ENCODE measurements at places on chromosomes 4 and X.

DNA sequence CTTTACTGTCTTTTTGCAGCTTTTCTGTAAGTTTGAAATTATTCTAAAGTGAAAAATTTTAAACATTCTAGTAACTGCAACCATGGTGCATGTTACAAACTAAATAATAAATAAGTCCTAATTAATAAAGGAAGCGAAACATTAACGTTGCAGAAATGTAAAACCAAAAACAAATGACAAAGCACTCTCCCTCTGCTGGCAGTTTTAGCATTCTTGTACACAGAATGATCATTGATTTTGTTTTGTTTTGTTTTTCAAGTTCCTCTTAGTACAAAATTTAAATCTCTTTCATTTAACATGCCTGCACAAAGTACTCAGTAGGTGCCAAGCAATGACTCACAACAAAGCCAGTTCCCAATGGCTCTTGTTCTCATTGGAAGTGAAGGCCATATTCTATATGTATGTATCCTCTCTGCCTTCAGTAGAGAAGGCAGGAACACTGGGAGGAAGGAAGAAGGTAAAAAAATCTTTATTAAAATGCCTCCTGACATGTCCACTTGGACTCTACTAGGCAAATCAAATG lies 13.7 kb upstream of the TMSB4X start:
- no peak for DNase-seq

GRCh38 chrX:78687586-78687985 lies 28.5 kb upstream of the RTL3 start:
- no peak for DNase-seq

DNA sequence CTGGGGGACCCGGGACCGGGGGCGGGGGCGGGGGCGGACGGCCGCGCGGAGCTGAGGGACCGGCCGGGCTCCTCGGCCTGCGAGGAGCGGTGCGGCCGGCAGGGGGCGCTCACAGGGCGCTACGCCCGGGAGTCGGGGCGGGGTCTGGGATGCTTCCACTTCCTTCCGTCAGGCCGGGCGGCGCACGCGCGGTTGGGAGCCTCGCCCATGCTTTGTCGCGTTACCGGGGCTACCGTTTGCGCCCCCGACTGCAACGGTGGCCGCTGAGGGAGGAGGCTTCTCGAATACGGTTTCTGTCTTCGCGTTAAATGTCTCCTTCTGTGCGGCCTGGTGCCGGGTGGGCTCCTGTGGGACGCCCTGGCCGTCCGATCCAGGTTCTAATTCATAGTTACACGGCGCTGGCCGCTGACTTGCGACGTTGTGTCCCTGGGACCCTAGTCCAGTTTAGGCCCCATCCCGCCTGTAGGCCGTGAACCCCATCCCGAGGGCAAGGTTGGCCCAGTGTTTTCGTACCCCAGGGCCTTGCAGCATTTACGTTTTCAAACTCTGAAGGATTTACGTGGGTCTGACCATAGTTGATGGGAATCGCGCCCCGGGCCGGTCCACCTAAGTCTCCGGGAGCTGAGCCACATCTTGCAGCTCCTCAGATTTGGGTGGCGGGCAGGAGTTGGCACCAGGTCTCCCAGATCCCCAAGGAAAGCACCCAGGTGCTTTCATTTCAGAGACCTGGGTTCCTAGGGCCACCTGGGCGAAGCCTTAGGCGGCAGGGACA lies 549 bp downstream of the MSL3 start:
- peak; percentile 80 for DNase-seq

GRCh38 chr4:32987111-32987510 lies 2266.9 kb downstream of the PCDH7 start:
- DNase-seq = no peak

DNA sequence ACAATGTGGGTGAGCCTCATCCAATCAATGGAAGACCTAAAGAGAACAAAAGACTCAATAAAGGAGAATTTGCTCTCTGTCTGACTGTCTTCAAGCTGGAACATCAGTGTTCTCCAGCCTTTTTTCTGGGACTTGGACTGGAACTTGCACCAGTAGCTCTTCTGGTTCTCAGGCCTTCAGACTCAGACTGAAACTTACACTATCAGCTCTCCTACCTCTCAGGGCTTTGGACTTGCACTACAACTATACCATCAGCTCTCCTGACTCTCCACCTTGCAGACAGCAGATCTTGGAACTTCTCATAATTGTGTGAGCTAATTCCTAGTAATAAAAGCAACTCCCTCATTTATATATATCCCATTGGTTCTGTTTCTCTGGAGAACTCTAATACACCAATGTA lies 185.9 kb downstream of the SMIM20 start:
- no peak for DNase-seq

DNA sequence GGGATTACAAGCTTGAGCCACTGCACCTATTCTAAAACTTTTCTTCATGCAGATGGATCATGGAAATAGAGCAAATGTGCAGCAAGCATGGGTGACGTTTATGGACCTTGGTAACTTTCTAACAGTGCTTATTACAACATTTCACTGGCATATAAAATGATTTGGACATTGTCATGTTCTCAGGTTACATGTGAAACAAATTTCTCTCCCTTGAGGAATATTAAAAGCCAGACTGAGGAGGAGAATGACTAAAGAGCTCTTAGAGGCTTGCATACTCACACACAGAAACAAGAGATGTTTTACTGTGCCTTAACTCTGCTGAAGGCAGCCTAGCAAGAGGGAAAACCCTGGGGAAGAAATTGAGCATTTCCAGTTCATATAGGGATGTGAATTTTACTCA lies 38.6 kb upstream of the GPR101 start:
- no peak for DNase-seq

GRCh38 chr4:37054531-37055077 lies 189.9 kb upstream of the NWD2 start:
- DNase-seq = no peak

- no peak for DNase-seq
Observed at GRCh38 chr4:102598086-102598761, 97.1 kb downstream of the NFKB1 start.

DNA sequence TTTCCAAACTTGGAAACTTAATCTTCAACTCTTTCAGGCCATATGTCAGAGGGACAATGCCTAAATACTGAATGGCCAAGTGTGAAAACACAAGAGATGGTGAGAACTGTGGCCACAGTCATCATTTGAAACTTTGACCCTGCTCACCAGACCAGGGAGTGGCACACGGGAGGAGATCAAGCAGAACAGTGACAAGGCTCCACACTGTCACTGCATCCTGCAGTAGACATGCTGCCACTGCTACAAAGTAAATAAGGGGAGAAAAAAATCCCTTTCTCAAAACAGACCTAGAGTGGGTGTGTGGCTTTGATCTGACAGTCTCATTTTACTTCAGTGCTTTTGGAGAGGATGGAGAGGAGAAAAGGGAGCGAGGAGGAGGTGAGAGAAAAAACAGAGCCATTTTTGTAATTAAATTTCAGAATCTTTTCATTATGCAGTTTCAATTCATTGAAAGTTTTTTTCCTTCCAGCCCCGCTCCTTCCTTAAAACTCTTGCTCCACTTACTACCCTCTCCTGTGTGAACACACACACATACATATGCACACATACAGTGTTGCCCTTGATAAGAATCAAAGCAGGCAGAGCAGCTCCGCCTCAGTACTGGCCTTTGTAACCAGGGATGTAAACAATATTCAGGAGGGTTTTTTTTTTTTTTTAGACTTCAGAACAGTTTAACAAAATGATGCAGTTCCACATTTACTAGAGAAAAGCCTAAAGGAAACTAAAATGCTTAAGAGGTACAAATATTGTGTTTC lies 34.4 kb downstream of the NEXMIF start:
- no peak for DNase-seq

GRCh38 chr4:143148521-143148920 lies 36.2 kb upstream of the USP38 start:
- no peak for DNase-seq

GRCh38 chrX:101977106-101977505 lies 45.3 kb upstream of the ZMAT1 start:
- DNase-seq = no peak

DNA sequence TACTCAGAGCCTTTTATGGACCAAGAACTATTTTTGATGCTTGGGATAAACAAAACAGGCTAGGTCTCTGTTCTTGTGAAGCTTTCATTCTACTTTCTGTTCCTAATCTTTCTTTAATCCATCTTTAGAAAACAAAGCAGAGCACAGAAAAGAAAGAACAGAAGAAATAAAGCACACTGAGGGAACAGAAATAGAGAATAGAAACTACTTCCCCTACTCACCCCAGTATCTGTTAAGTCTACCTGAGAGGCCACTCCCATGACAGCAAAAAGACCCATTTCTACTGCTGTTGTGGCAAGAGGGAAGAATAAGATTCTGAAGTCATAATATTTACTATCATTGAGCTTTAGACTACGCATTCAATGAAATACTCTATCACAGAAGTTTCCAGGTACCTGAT lies 9.2 kb downstream of the RFC1 start:
- no peak for DNase-seq

GRCh38 chr4:81631958-81632441 lies 160.3 kb upstream of the RASGEF1B start:
- DNase-seq = no peak

- no peak for DNase-seq
Observed at GRCh38 chrX:15814771-15815365, 24.6 kb downstream of the ZRSR2 start.

DNA sequence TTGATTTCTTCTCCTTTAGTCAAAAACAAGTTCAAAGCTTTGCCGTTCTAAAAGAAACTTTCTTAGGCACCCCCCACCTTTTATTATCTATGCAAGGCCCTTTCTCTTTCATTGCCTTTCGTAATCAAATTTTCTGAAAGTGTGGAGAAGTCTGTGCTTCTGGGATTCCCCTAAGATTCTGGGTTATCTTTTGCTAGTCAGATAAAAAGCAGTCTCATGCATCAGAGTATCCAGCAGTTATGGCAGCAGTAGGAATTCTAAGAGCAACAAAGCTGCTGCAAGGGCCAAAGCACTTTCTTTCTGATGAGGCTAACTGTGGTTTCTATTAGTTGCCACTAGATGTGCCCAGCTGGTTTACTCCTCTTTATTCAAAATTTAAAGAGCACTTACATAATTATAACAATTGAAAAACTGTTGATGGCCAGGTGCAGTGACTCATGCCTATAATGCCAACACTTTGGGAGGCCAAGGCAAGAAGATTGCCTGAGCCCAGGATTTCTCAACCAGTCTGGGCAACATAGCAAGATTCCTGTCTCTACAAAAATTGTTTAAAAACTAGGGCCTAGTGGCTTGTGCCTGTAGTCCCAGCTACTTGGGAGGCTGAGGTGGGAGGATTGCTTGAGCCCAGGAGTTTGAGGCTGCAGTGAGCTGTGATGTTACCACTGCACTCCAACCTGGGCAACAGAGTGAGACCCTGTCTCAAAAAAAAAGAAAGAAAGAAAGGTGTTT lies 296.2 kb downstream of the PAPSS1 start:
- no peak for DNase-seq
